ENCODE measurements at places on chromosomes 12 and 14. TPM values are rescaled to one million over a fixed set of nuclear protein-coding genes. Genes with fewer than 3 reads are reported as not detected.

Gene CPNE6
- not detected for total RNA-seq

Gene TAS2R7
- total RNA-seq: not detected

Gene MSRB3
- total RNA-seq: 11.4 TPM

Gene FAM181A
- total RNA-seq: not detected

Gene SLC10A1
- total RNA-seq: not detected

Gene RFX4
- total RNA-seq: not detected

Data from epithelial cell of proximal tubule (primary cell).